SJSA1 (cell line): ENCODE measurements at places on chromosomes 13 and 19. TPM values are rescaled to one million over a fixed set of nuclear protein-coding genes. Genes with fewer than 3 reads are reported as not detected.

Gene CLDN10
- not detected in 2 replicates for total RNA-seq

- DNase-seq: no peak
These were observed 12.2 kb downstream of the WIZ start for GRCh38 chr19:15437355-15438123.

DNA sequence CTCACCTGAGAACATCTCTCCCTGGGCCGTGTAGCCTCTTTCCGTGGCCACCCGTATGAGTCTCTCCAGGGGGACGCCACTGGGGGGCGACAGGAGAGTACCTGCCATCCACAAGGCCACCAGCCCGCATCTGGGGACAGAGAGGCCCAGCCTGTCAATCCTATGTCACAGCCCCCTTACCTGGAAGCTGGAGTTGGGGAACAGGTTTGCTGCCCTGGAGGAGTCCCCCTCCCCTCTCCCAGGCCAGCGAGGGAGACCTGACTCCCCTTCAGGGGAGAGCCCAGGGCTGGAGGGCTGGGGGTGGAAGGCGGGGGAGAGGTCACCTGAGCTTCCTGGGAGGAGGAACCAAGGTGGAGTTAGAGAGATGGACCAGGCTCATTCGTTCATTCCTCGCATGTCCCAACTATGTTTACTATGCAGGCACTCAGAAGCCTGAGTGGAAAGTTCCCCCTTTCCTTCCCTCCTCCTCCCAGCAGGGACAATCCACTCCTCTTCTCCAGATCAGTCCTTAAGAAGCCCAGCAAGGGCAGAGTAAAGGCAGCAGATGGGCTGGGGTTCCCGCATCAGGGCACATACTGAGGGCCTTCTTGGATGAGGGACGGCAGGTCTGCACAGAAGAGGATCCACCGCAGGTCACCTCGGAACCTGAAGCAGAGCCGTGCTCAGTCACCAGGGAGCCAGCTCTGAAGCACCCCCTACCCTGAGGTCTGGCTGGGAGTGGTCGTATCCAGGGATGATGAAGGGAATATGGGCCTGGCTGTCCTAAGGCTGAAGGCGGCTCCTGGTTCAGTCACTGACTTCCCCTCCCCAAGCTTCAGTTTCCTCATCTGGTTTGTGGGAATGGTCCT is 5.5 kb downstream of the ACTMAP start:
- no peak for DNase-seq

Gene CEACAM7
- not detected in 2 replicates for total RNA-seq

Gene CEACAM8
- not detected in 2 replicates for total RNA-seq

GRCh38 chr13:60111691-60112090 is 52.0 kb downstream of the DIAPH3 start:
- no peak for DNase-seq

Gene SERPINE3
- total RNA-seq: not detected in 2 replicates

DNA sequence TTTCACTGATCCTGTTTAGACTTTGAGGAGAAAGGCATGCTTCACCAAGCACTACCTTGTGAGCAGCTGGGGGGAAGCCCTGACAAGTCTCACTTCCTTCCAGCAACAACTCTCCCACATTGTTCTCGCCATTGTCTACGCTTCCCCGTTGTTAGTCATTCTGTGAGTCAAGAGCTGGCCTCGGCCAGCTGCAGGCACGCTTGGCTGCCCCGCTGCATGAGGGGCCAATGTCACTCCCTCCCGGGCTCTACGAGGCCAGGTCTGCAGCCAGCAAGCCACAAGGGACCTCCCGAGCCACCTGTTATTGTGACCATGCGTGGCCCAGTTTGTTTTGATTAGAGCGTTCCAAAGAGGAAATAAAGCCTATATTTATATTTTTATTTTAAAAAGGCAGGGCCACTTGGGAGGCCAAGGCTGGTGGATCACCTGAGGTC is 220.9 kb downstream of the FOXO1 start:
- DNase-seq: peak; percentile 81

Gene ICAM1
- total RNA-seq: 11.9 and 17.2 TPM in 2 replicates

DNA sequence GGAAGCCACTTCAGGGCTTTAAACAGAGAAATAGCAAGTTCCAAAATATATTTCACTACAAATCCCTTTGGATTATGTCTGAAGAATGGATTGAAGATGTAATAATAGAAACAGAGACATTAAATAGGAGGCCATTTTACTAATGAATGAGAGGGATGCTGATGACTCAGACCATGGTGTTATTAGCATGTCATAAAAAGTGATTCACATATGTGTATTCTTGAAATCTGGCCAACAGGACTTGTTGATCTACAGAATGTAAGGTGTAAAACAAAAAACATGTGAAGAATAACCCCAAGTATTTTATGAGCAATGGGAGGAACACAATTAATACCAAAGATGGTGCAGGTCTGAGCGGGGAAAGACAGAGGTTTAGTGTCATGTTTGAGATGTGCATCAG is 873.7 kb downstream of the SLITRK5 start:
- DNase-seq: no peak

Gene KCTD15
- total RNA-seq: 3.0 and 4.3 TPM in 2 replicates

DNA sequence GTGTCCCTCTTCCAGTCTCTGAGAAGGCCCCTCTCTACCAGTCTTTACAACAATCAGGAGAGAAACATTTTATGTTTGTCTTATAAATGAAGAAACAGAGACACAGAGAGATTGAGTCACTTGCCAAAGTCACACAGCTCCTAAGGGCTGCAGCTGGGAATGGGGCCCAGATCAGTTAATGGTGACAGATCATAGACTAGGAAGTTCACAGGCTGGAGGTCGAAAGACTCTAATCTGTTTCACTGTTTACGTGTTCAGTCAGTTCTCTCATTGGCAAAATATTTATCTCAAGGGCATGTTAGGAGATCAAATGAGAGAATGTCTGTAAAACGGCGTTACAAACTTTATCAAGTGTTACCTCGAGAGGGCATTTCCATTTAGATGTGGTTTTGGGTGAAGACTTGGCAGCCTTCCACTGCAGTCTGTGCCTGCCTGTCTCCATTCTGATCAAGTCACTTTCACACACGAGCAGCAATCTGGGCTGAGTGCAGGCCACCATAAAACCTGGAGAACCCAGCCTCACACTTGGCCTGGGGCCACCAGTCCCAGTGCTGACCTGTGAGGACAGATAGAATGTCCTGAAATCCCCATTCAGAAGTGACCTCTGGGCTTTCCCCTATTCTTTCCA is 65.1 kb downstream of the SIAH3 start:
- no peak for DNase-seq

DNA sequence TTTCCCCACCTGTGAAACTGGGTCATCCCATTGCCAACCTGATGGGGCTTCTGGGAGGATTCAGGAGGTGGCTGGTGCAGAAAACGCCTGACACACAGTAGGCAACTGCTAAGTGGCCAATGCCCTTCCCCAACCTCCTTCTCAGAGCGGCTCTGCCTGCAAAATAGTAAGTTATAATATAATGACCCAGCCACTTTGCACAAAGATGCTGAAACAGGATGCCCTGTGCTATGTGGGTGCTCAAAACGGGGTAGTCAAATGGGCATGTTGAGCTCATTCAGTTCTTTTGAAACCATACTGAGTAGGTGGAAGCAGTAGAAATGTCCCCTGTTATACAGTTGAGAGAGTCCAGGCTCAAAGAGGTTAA is 507 bp downstream of the MARCHF2 start:
- no peak for DNase-seq

GRCh38 chr13:91174886-91175501 is 172.5 kb upstream of the MIR17HG start:
- DNase-seq: no peak

DNA sequence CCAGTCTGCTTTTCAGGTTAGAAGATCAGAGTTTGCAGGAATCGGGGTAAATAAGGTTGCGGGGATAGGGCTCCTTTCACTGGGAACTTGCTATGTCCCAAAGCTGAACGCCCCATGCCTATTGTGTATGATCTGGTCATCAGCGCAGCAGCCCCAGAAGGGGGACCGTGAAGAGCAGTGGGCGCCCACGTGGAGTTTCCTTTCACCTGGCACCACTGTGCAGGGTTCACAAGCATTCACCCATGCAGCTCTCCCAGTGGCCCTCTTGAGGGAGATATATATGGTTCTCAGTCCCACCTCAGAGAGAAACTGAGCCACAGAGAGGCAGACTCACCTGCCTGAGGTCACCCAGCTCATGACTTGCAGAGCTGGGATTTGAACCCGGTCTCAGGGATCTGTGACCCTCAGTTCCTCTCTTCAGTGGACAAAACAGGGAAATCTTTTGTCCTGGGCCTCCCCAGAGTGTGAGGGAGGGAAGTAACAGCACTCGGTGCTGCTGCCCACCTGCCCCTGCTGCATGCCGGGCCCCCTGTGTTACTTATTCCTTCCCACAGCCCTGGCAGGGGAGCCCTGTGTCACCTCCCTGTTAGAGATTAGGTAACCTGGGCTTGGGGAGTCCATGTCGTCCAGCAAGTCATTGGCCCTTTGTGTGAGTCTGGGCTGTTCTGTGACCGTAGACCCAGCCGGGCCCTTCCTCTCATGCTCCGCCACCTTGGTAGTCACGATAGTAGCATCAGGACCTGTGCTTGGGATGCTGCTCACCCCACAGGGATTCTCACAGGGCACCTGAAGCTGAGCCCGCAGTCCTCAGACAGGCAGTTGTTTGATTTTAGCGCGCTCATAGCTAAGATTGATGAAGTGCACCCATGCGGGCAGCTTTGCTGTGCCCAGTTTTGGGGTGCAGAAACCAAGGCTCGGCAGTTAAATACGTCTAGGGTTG is 27.9 kb downstream of the PPP5C start:
- DNase-seq: no peak

DNA sequence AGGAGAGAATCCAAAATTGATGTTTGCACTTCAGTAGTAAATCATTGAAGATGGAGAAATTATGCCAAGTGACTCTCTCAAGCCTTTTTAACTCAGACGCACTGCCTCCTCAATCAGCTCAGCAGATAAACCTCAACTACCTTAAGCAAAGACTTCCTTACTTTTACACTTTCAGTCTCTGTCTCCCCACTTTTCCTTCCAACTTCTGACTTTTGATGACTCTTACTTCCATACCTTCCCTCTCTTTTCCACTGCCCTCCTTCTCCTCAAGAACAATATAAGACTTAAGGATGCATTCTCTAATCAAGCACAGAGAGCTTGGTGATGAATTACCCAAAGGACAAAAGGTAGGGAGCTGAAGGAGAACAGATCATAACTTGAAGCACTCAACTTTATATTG is 4.8 kb upstream of the DACH1 start:
- no peak for DNase-seq

DNA sequence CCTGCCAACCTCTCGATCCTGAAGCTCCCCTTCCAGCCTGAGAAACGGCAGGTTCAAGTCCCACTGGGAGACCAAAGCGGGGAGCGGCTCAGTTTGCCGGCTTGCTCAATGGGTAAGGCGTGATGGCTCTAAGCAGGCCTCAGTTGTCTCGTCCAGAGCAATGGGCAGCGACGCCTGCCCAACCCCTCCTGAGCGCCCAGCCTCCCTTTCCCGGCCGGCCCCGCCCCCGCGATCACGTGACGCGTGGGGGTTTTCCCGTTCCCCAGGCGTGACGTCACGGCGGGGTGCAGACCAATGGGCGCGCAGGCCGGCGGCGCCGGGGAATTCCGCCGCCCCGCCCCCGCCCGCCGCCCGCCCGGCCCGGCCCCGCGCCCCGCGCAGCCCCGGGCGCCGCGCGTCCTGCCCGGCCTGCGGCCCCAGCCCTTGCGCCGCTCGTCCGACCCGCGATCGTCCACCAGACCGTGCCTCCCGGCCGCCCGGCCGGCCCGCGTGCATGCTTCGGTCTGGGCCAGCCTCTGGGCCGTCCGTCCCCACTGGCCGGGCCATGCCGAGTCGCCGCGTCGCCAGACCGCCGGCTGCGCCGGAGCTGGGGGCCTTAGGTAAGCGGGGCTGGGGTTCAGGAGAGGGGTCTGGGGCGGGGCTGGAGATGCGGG is at the start of gene RELB:
TSS of gene RELB (plus strand) at position 378 of the 653 bp plus-strand sequence. CDS start at position 494, 116 bp downstream.
- peak; percentile 94 for DNase-seq

Gene KLK12
- total RNA-seq: not detected in 2 replicates

DNA sequence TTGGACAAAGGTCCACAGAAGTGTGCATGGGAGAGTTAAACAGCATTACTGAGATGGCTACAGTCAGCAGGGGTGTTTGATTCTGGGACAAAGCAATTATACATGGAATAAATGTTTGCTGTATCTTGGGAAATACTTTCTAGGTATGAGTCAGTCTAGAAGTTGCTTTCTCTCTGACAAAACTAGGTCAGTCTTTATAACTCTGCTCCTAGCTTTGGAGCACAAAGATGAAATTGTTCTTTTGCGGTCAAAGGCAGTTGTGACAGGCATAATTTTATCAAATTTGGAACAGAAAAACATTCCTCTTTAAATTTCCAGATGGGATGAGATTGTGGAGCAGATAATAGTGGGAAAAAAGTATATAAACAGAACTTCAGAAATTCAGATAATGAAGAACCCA is 1045.4 kb upstream of the MIR17HG start:
- no peak for DNase-seq

GRCh38 chr13:84810781-84811180 is 928.5 kb upstream of the SLITRK1 start:
- DNase-seq: no peak

- peak; percentile 76 for DNase-seq
These were observed 79.3 kb downstream of the KDM4B start for GRCh38 chr19:5048091-5048726.

DNA sequence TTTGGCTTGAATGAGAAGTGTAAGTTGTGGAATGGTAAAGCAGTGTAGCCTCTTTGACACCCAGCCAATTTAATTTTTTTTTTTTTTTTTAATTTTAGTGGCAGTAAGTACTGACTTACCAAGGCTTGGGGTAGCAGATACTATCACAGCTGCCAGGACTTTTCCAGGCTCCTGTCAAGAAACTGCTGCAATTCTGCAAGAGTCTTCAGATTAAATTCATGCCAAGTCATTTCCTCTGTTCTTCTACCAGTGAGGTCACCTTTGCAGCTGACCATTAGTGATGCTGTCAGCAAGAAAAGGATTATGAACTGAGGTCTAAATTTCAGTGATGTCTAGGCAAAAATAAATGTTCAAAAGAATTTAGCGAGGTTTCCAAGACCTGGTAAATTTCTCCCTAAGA is 91.2 kb downstream of the GGACT start:
- DNase-seq: no peak

GRCh38 chr19:39166571-39167391 is 30.0 kb upstream of the NCCRP1 start:
- no peak for DNase-seq

DNA sequence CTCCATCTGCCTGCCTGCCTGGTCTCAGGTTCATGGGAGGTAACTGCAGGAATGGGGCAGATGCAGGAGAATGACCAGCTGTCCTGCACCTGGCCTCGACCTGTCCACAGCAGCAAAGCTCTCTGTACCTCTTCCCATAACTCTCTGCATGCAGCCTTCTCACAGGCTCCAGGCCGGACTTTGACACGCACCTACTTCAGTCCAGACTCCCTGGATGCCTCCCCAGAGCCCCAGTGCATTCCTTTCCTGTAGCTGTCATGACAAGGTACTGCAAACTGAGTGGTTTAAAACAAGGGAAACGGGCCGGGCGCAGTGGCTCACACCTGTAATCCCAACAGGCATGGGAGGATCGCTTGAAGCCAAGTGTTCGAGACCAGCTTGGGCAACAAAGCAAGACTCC is 3.3 kb downstream of the NANOS2 start:
- no peak for DNase-seq

Gene LPAR2
- 0.24 TPM in 1 of 2 replicates, not detected in the other for total RNA-seq

Gene KXD1
- 88.0 and 89.8 TPM in 2 replicates for total RNA-seq

Gene OR4F17
- total RNA-seq: not detected in 2 replicates

- DNase-seq: no peak
These were observed 11.5 kb downstream of the THOP1 start for GRCh38 chr19:2796659-2797266.
